ENCODE measurements at places on chromosomes 2 and 18.
A peak's percentile ranks its signal among the peaks of the same experiment; 100 is the strongest.

- DNase-seq, result peak; percentile 39
These were observed 1.2 kb upstream of the TANC1 start for GRCh38 chr2:158967114-158967730.

- no peak for DNase-seq
These were observed 34.5 kb downstream of the NEURL3 start for GRCh38 chr2:96470636-96471035.

GRCh38 chr2:134231301-134231964 is 22.4 kb upstream of the MGAT5 start:
- DNase-seq, result no peak

GRCh38 chr18:32815881-32816280 is 43.1 kb upstream of the KLHL14 start:
- no peak for DNase-seq

DNA sequence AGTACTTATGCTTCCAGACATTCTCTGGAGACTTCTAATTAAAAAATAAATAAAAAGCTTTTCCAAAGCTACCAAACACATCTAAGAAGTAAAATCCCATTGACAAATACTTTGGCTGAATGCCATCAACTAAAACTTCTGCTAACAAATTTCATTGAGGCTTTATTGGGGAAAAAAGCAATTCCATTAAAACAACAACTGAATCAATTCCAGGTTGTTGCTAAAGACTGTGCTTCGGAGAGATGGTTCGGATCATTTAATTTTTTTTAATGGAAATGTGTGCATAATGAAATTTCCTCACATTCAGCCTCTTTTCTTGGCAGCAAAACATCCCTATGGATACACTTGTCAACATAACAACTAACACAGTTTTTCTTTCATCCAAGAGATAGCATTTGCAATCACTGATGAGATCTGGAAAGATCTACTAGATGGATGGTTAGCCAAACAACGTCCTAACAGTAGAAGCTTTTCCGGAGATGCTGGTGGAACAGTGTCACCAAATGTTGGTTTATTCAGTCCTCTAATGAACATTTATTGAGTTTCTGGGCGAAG is 446.1 kb upstream of the FAM98A start:
- DNase-seq, result no peak

DNA sequence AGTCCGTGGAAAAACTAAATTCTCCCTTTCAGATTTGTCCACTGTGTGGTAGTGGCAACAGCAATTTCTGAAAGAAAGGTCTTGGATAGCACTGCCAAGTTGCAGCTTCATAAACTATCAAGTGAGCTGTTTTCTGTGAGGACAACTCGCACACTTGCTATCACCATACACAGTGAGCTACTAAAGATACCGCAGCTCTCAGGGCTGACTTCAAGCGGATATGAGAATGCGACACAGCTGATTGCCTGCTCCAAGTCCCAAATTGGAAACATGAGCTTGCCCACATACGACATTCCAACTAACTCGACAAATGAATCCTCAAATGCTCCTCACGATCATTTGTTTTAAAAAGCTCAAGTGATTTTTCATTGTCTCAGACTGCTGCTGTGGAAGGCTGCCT is 46.2 kb downstream of the E2F6 start:
- DNase-seq, result no peak

DNA sequence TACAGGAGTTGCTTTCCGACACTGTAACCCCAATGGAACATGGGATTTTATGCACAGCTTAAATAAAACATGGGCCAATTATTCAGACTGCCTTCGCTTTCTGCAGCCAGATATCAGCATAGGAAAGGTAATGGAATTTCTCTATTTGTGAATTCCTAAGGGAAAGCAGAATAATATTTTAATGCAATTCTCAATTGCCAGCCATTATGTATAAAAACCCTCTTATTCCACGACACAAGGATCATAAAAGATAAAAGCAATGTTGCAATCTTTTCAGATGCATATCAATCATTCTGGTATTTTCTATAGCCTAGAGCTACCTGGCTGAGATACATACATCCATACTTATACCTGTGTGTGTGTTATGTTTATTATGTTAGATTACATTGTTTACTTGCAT is 31.2 kb downstream of the PTH2R start:
- no peak for DNase-seq

- DNase-seq, result no peak
These were observed 15.1 kb downstream of the IWS1 start for GRCh38 chr2:127511090-127511695.

DNA sequence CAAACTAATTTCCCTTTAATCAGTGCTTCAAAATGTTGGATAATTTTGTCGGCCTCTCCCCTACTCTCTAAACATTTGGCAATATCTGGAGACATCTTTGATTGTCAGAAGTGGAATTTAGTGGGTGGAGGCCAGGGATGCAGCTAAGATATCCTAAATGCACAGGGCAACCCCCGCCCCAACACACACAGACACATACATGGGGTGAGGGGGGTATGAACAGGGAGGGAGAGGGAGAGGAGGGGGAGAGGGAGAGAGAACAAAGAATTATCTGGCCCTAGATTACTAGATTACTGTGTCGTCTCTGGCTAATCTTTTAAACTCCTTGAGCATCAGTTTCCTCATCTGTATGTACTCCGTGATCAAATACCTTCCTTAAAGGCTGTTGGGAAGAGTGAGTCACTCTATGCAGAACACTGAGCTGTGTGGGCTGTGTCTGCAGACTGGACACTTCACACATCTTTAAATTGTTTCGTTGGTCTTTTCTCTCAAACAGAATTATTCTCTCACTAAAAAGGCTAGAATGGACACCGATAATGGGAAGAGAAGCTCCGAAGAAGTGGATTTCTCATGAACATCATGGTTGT is 2.9 kb downstream of the RNF149 start:
- DNase-seq, result peak; percentile 64

- no peak for DNase-seq
These were observed 113.8 kb upstream of the DLX2 start for GRCh38 chr2:172216477-172216876.

GRCh38 chr2:33011941-33012340 is 65.2 kb downstream of the LTBP1 start:
- DNase-seq, result peak; percentile 29
